ENCODE measurements at places on chromosomes 1 and 21.

DNA sequence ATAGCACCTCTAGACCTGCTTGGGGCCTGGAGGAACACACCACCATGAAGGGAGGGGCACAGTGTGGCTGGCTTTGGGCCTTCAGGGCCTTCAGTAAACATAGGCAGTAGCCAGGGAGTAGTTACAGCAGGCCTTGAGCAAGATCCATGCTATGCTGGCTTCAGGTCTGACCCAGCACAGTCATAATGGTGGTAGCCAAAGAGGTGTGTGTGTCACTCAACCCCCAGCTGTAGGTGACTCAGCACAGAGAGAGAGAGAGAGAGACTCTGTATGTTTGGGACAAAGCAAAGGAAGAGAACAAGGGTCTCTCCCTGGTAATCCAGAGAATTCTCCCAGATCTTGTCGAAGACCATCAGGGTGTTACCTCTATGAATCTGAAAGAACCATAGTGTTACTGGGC is 250.5 kb upstream of the PKN2 start:
- DNase-seq = no peak

GRCh38 chr1:85991261-85991660 is 165.3 kb downstream of the COL24A1 start:
- DNase-seq = no peak

- no peak for DNase-seq
These were observed 95.8 kb upstream of the HOOK1 start for GRCh38 chr1:59718989-59719360.

- no peak for DNase-seq
These were observed 59.1 kb upstream of the ZNF648 start for GRCh38 chr1:182120411-182121258.

- DNase-seq = no peak
These were observed 3.2 kb upstream of the RXFP4 start for GRCh38 chr1:155938220-155938627.

GRCh38 chr21:41948078-41948895 is 5.5 kb downstream of the C2CD2 start:
- no peak for DNase-seq

DNA sequence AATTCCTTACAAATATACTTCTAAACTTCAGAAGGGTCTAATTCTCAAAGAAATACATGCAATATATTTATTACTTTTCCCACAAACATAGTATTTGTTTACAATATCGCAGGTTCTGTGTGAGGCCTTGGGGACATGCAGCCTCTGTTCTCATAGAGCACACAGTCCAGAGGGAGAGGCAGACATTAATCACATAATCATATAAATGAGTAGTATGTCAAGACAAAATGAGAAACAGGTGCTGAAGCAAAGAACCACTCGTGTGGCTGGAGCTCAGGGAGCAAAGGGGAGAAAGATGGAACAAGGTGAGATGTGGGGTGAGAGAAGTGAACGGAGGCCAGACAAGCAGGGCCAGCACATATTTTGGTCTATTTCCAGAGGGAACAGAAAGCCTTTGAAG is 26.4 kb upstream of the MAGI3 start:
- no peak for DNase-seq
